ENCODE measurements at places on chromosomes 11 and 22.

- no peak for DNase-seq
Measured at GRCh38 chr11:100182927-100183326, 504.2 kb upstream of the ARHGAP42 start.

DNA sequence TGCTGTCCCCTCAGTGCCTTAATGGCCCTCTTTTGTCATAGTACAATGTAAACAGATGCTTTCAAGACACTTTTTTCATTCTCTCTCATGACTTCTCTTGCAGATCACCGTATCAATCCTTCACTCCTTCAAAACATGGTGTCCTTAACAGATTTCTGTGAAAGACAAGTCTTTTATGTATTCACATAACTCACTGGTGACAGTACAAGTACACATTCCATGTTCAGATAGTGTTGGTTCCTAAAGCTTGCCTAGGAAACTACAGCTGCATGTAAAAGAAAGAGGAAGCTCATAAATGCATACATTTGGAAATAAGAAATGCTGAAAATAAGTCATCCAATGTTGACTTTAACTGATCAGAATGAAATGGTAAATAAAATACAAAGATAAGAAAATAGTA lies 5.0 kb upstream of the OR52E6 start:
- no peak for DNase-seq

GRCh38 chr11:69500285-69501120 lies 19.0 kb downstream of the LINC01488 start:
- no peak for DNase-seq

DNA sequence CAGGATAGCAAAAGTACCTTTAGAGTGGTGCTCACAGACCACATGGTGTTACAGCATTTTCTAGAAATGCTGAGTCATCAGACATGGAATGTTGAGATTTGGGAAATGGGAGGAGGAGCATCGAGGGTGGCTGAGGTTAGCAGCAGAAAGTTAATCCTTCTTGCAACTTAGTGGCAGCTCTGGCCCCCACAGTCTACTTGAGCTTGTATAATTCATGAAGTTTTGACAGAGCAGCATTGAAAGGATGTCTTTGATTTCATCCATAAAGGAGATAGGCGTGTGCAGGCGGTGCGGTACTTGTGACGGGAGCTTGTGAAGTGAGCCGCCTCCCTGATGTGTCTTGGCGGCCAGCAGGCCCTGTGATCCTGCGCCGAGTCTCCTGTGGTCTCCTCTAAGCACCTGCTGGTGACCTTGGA lies 330.5 kb downstream of the TBC1D22A start:
- DNase-seq: no peak

GRCh38 chr11:68643585-68643984 lies 40.8 kb upstream of the GAL start:
- DNase-seq: no peak
